Stimulated activated CD4-positive, alpha-beta T cell treated with anti-CD3 and anti-CD28 coated beads, Interleukin-1b, Interleukin-23, amount 100 ng/mL, for 1 hour (primary cell): ENCODE measurements at places on chromosomes 6 and 20.

DNA sequence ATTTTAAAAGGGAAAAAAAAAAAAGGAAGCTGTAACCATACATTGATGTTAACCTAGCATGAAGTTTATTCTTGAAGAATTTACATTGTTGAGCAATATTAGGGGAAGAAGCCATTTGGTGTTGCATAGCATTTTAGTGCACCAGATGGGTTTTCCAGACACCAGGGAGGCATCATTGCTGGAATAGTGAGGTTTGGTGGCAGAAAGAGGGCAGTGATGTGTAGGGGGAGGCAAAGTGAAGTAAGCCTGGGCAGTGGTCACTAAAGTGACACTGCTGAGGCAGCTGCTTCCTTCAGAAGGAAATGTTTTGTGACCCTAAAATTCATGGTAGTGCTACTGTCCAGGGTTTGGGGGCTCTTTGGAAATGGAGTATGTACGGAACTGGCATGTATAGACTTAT is 2.6 kb downstream of the TOMM6 start:
- DNase-seq: no peak

DNA sequence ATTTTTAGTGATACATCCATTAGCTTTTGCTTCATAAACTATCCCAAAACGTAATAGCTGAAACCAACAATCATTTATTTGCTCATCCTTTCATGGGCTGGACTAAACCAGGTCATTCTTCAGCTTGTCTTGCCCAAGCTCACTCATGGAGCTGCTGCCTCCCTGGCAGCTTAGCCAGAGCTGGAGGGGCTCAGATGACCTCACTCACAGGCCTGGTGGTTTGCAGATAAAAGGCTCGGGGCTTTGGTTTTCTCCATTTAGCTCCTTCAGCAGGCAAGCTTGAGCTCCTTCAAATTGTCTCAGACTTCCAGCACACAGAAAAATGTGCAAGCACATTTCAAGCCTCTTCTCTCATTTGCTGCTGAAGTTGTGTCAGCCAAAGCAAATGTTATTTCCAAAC is 139.1 kb downstream of the BTBD3 start:
- DNase-seq: no peak

DNA sequence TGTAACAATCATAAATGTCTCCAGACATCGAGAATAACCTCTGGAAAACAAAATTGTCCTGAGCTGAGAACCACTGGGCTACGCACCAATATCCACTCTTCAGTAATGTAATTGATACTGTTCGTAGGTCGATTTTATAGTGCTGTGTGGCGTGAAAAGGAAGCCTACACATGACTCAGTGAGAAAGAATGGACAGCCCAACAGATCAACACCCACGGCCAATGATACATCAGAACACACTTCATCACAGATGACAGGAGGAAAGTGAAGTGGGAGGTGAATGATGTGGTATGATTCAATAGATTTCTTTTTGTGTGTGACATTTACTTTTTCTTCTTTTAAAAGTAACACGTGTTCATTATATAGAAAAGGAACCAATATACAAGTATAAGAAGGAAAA is 93.5 kb downstream of the RPS12 start:
- DNase-seq: no peak

GRCh38 chr6:112690497-112691202 is 343.5 kb downstream of the RFPL4B start:
- DNase-seq: no peak

DNA sequence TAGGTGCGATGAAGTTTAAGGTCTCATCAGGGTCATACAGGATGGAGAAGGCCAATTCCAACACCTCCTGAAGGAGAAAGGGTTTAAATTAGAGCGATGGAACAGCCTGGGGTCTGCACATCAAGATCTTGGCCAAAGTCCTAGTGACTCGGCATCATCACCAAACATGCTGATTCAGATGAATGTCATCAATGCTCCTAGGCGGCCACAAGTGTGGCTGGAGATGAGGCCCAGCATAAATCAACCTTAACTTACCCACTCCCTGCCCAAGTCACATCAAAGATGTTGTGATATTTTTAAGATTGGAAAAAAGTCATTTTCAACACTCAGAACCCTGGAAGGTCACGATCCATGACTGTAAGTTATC is 37.5 kb downstream of the ELMO2 start:
- no peak for DNase-seq

DNA sequence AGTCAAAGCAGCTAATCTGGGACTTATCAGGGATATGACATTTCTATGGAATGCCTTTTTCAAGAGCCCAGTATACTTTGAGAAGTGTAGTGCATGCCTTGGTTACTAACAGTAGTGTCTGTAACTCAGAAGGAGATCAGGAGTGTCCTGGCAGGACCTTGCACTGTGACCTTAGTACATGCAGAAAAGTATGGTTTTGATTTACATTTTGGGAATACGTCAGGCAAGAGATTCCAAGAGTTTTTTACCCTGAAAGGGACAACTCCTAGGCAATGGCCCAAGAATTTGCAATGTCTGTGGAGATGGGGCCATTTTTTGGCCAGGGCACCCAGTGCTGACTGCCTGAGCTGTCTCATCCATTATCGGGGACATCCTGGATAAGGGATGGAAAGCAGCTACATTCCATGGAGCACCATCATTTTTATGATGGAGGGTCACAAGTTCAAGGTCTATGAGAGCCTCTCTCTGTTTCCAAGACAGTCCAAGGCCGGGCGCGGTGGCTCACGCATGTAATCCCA is 80.2 kb downstream of the FAM50B start:
- no peak for DNase-seq

GRCh38 chr6:16487996-16488674 is 249.7 kb downstream of the GMPR start:
- DNase-seq: no peak

DNA sequence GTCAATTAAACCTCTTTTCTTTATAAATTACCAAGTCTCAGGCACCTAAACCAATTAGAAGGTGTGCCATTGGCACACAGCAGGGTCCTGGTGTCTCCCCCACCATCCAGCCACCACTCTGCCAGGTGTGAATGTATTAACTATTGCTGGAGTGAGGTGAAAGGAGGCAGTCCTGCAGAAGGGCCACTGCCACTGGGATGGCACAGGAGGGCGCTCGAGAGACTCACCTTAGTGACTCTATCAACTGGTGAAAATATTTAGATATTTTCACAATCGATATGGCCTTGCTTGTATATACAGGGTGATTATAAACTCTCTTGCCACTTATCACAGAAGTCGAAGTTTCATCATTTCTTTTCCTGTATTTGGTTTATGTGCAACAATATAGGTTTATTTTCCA is 145.6 kb upstream of the ESR1 start:
- DNase-seq: no peak

DNA sequence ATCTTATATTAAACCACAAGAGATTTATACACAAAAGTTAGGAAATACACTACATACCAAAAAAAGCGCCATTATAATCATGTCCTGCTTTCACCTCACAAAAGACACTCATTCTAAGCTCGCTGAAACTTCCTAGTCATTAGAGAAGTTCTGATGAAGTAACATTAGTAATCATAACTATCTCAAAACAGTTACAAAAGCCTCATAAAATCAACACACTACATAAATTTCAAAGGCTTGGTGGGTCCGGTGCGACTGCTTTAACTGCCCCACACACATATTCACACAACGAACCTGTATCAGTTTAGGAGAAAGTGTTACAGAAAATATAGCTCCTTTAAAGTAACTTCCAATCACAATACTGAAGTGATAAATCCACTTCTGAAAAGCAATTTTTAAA is 1.9 kb downstream of the PHIP start:
- no peak for DNase-seq

DNA sequence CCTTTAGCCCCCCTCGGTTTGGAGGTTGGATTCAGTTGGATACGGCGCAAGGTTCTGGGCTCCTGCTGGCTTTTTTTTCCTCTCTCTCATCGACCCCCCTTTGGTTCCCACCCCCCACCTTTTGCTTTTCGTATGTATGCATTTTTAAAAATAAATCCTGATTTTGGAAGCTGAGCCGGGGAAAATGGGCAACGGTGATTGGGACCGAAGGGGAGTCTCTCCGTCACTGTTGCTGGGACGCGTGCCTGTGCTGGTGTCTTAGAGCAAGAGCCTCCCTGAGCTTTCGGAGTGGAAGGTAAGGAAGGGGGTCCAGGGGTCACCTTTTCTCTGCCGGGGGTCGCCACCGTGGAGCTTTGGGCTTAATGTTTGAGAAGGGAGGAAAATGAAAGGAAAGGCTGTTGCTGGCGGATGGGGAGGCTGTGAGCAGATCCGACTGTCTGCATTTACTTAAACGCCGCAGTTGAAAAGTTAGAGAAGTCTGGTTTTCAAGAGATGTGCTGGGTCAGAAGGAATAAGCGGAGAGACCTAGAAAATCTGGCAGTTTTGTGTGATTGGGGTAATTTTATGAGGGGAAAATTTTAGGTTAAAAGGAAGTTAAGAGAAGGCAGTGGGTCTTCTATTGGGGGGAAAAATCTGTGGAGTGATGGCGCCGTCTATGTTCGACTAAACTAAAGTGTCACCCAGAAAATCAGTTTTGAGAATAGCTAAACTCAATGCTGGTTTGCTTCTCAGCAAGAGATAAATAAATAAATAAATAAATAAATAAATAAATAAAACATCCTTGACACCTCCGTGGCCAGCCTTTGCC is 828 bp downstream of the ADGRB3 start:
- no peak for DNase-seq

GRCh38 chr20:5192570-5193431 is 66.0 kb downstream of the CDS2 start:
- no peak for DNase-seq

DNA sequence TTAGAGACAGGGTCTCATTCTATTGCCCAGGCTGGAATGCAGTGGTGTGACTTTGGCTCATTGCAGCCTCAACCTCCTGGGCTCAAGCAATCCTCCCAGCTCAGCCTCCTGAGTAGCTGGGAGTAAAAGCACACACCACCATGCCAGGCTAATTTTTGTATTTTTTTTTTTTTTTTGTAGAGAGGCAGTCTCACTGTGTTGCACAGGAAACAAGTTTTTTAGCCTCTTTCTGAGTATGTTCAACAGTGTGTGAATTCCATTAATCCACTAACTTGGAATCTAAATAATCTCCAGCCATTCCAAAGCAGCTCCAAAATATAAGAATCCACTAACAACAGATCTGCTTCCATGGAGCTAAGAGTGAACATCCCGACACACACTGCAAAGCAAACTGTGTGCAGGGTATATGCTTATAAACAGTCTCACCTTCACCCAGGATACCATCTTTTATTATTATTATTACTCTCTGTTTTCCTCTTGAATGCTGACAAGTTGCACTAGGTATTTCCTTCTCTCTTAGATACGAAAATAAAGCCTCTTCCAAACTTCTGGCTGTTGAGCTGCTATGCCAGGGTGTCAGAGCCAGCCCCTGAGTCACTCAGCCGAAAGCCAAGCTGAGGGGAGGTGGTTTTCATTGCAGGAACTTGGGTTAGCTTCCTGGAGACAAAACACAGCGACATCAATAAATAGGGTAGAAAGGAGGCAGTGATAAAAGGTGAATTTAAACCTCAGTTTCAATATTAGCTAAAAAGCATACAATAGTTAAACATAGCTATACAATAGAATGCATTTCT is 264.9 kb downstream of the HIVEP2 start:
- DNase-seq: no peak

GRCh38 chr20:10328897-10329255 is 105.1 kb downstream of the MKKS start:
- DNase-seq: no peak

GRCh38 chr6:104579310-104579863 is 280.3 kb downstream of the HACE1 start:
- no peak for DNase-seq

- DNase-seq: no peak
These were observed 211.8 kb downstream of the PLCB4 start for GRCh38 chr20:9280666-9281065.

GRCh38 chr20:20205141-20205861 is 153.0 kb downstream of the CFAP61 start:
- DNase-seq: no peak

DNA sequence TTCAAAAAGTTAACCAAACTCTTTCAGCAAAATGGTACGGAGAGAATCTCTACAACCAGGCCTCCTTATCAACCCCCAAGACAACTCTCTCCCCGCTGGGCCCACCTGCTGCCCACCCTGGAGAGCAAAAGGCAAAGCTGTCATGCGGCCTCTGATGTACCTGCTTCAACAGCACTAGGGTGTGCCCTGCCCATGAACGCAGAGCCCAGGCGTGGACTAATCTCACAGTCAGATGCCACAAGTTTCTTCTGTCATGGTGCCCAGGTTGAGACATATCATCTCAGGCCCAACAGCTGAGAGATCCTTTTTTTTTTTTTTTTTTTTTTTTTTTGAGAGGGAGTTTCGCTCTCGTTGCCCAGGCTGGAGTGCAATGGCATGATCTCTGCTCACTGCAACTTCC is 26.3 kb downstream of the SLC2A4RG start:
- no peak for DNase-seq

- no peak for DNase-seq
These were observed 161.9 kb downstream of the TAF4 start for GRCh38 chr20:61903575-61904340.

- no peak for DNase-seq
These were observed 101.5 kb downstream of the RNF144B start for GRCh38 chr6:18488526-18489270.

GRCh38 chr6:18477301-18477941 is 90.3 kb downstream of the RNF144B start:
- DNase-seq: no peak

GRCh38 chr20:60804240-60804917 is 447.7 kb upstream of the CDH4 start:
- no peak for DNase-seq

- DNase-seq: no peak
These were observed 12.8 kb upstream of the ELOVL5 start for GRCh38 chr6:53361549-53362031.

DNA sequence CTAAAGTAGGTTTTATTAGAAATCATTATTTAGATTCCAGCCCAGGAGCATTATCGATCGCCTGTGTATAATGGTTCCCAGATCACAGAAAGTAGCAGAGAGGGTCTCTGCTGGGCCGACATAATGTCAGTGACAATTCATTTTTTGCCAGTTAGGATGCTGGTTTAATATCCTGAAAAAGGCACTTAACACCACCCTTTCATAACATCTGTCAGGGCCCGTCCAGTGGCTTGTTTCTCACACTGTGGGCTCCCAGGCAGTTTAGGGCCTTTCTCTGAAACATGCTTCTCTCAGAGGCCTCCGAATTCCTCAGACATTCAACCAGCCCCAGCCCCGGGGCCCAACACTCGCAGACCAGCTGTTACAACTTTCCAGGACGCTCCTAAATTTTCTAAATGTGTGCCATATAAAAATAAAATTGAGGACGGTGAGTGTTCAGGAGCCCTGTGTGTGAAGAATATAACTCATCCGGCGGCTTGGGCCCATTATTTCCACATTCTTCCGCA is 108.6 kb upstream of the EYA4 start:
- DNase-seq: no peak

DNA sequence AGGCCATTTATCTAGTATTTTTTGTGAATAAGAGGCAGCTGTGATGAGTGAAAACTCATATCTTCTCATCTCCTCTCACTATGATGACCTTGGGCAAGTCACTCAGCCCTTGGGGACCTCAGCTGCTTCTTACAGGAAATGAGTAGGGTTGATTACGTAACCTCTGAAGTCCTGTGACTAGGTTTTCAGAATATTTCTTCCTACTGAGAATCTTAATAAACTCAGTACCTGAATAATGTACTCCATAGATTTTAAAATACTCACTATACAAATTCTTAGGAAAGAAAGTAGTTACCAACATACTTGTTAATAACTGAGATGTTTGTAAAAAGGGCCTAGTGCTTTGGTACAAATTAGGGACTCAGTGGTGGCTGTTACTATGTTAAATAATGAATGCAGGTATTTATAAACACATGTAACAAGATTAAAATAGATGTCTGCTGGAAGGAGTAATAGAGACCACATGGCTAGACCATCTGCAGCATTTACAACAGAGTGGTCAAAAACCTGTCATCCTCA is 60.9 kb downstream of the RPRD1B start:
- DNase-seq: no peak

- no peak for DNase-seq
These were observed 112.6 kb downstream of the PLCB1 start for GRCh38 chr20:8244637-8245036.
